ENCODE measurements at places on chromosomes 12 and 14.

DNA sequence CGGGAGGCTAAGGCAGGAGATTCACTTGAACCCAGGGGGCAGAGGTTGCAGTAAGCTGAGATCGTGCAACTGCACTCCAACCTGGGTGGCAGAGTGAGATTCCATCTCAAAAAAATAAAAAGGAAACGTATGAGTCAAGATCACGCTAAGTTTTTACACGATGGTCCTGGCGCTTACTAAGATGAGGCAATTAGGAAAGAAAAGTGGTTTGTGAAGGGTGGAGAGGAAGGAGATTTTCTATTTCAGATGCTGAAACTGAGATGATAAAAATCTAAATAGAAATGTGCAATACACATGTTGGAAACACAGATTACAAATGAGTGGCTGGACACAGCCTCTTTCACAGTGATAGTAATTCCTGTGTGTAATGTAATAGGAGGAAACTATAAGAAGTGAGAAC, 63.2 kb downstream of the KDM5A start:
- DNase-seq, result no peak

- DNase-seq, result no peak
Measured at GRCh38 chr14:75800792-75801191, 139.7 kb downstream of the TTLL5 start.

DNA sequence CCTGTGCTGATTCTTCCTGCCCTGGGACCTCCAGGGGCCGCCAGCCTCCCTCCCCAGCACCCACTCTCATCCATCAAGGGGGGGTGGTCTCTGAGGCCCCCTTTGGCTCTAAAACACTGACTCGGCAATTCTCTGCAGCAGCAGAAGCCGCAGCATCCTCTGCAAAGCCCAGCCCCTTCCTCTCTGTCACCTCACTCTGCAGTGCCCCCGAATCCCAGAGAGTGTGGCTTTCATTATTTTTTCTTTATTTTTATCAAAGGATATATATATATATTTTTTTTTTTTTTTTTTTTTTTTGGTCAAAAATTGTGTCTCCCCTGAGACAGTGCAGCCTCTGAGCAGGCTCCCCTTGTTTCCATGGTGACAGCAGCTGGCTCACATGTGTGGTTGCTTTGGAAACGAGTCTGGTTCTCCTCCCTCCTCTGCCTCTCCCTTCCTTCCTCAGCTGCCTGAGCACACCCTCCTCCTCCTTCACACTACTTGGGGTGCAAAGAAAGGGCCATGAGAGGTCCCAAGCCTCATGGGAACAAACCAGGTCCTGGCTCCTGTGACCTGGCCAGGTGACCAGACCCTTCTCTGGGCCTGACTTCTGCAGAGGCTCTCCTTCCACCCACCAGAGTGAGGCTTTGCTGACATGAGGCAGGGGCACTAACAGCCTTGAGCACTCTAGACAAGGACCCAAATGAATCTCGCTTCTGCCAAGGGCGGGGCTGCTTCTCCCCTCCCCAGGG, 100.5 kb downstream of the LRRC74A start:
- no peak for DNase-seq

- DNase-seq, result no peak
Measured at GRCh38 chr12:15044471-15044870, 71.6 kb downstream of the PDE6H start.

DNA sequence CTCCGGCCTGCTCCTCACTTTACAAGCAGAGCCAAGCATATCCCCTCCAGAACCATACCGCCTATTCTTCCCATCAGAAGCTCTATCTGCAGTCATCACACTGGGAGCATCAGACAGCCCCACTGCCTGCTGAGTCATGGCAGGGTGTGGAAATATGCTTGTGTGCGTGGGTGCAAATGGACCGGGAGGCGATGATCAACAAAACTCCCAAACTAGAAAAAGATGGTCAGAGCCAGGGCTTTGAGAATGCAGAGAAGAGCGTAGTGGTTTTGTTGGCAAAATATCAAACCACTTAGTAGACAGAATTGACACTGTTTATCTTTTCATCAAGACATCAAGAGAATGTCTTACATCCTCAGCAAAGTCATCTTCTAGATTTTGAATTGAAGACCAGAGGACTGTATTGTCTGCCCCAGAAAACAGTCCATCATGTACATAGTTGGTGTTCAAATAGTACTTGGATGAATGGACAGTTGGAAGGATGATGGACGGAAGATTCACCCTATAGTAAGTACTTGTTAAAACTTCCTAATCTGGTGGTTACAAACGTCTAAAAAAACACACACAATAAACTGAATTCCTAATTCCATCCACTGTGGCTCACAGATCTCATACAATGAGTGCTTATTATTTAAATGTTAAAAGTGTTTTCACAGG, 54.9 kb downstream of the VWF start:
- DNase-seq, result no peak
